ENCODE measurements at places on chromosomes 11 and 22. TPM values are rescaled to one million over a fixed set of nuclear protein-coding genes. Genes with fewer than 3 reads are reported as not detected.

Gene KCNC1
- total RNA-seq, result not detected

Gene MPZL2
- total RNA-seq, result 3.8 TPM

Gene HTR3B
- total RNA-seq, result not detected

Gene ACTN3
- total RNA-seq, result 0.05 TPM

Gene KCNJ4
- total RNA-seq, result not detected

Gene MS4A8
- total RNA-seq, result not detected

Gene ANO3
- total RNA-seq, result not detected

Gene POU2AF3
- total RNA-seq, result not detected

Gene P2RY2
- 0.07 TPM for total RNA-seq

Gene SPATA19
- not detected for total RNA-seq

Gene OR8D4
- total RNA-seq, result not detected

Gene CARD18
- not detected for total RNA-seq

Gene DBX1
- not detected for total RNA-seq

Gene FGF4
- not detected for total RNA-seq

Gene RTN4R
- total RNA-seq, result 1.5 TPM

Gene PLEKHA7
- total RNA-seq, result 2.0 TPM

Gene OR8G1
- total RNA-seq, result not detected
